ENCODE measurements at places on chromosomes 12 and 14.

- DNase-seq: no peak
Observed at GRCh38 chr14:21652209-21652808, 1.3 kb upstream of the OR4E2 start.

DNA sequence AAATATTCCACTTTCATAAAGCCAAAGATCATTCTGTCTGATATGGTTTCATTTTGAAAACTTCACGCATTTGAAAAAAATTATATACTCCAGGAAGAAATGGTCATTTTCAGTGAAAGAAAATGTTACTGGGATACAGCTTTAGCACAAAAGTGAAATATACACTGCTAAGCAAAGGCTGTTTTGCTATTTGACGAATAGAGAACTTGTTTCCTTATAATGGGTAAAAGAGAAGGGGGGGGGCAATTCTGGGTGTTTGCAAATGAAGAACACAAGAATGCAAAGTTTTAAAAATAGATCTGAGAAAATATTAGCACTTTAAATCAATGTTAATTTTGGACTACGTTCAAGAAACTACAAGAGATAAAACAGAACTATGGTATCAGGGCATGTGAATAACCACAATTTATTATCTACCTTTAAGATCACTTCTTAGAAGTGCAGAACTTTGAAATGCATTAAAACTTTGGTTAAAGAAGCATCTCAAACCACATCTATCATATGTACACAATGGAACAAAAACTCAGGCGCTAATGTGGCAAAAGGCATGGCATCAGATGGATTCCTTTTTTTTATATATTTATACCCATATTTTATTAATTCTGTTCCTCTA is 51.1 kb downstream of the EFCAB11 start:
- no peak for DNase-seq

GRCh38 chr12:57181561-57182155 is 34.2 kb upstream of the LRP1-AS start:
- no peak for DNase-seq

- peak; percentile 25 for DNase-seq
Observed at GRCh38 chr14:91249841-91250616, 5.5 kb upstream of the GPR68 start.

DNA sequence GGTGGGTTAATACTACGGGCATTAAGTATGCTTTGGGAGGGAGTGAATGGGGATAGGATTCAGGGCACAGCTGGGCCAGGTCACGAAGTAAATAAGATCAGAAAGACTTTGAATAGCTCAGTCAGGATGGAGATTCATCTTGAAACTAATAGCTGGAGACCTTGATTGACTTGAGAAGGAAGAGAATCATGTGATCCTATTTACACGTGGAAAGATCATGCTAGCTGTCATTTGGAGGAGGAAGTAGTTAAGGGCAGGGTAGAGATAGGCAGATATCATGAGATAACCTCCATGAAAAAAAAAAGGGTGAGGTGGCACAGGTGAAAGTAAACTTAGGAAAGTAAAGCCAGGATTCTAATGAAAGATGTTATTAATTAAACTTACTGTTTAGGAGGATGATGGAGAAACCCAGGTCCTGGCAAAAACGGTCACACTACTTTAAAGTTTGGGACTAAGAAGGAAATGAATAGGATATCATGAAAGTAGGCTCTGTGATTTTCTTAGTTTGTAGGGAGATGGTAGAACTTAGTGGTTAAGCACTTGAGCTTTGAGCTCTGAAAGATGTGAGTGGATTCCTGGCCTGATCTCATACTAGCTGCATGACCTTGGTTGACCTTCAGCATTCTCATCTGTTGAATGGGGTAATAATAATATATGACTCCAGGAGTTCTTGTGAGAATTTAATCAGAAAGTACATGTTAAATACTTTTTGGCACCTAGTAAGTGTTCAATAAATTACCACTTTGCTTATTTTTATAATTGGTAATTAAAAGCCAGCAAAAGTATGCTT is 439.0 kb downstream of the NRXN3 start:
- no peak for DNase-seq

GRCh38 chr12:51341251-51342007 is 5.0 kb downstream of the CELA1 start:
- no peak for DNase-seq

- no peak for DNase-seq
Observed at GRCh38 chr14:24979725-24980239, 70.2 kb downstream of the STXBP6 start.

DNA sequence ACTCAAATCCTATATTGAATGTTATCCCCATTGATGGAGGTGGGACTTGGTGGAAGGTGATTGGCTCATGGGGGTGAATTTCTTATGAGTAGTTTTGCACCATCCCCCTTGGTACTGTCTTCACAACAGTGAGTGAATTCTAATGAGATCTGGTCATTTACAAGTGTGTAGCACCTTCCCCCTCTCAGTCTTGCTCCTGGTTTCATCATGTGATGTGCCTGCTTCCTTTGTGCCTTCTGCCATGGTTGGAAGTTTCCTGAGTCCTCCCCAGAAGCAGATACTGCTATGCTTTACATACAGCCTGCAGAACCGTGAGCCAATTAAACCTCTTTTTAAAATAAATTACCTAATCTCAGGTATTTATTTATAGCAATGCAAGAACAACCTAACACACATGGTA is 302.4 kb upstream of the KITLG start:
- DNase-seq: no peak

DNA sequence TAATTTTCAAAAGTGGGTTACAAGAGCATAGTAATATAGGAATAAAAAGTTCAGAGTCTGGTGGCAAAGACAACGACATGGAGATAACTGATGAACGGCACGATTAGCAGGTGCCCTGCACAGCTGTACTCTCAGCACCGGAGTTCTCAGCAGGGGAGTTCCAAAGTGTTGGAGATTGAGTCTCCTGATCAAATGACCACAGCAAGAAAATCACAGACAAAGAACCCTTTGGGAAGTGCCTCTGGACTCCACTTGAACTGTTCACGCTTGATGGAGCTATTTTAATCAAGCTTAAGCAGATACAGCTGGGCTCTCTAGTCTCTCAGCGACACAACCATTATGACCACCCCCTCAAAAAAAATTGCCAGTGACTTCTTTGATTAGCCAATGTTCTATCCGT is 153.1 kb downstream of the ALG10B start:
- DNase-seq: no peak

DNA sequence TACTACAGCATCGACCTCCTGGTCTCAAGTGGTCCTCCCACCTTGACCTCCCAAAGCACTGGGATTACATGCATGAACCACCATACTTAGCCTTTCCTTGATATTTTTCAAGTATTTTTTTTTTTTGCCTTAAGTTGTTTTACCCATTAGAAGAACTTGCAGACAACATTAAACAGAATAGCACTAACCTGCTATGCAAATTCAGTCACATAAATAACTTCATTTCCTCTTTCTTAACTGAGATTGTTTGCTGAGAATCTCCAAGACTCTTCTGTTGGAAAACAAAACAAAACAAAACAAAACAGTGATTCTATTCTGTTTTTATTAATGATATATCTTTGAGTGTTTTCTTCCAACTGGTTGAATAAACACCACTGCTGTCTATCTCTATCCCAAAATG is 115.9 kb upstream of the IFNG-AS1 start:
- no peak for DNase-seq

- no peak for DNase-seq
Observed at GRCh38 chr12:95637471-95638155, 86.3 kb upstream of the USP44 start.

- DNase-seq: no peak
Observed at GRCh38 chr12:69061574-69061973, 128.6 kb upstream of the CPM start.

GRCh38 chr14:91352728-91353692 is 64.6 kb downstream of the CCDC88C start:
- no peak for DNase-seq

GRCh38 chr14:60753264-60754119 is 18.9 kb downstream of the MNAT1 start:
- DNase-seq: no peak

- no peak for DNase-seq
Observed at GRCh38 chr12:124687917-124688316, 120.5 kb upstream of the NCOR2 start.

GRCh38 chr12:122981587-122982476 is 1.4 kb downstream of the ARL6IP4 start:
- no peak for DNase-seq

- DNase-seq: no peak
Observed at GRCh38 chr12:66884091-66884490, 205.2 kb upstream of the GRIP1 start.

DNA sequence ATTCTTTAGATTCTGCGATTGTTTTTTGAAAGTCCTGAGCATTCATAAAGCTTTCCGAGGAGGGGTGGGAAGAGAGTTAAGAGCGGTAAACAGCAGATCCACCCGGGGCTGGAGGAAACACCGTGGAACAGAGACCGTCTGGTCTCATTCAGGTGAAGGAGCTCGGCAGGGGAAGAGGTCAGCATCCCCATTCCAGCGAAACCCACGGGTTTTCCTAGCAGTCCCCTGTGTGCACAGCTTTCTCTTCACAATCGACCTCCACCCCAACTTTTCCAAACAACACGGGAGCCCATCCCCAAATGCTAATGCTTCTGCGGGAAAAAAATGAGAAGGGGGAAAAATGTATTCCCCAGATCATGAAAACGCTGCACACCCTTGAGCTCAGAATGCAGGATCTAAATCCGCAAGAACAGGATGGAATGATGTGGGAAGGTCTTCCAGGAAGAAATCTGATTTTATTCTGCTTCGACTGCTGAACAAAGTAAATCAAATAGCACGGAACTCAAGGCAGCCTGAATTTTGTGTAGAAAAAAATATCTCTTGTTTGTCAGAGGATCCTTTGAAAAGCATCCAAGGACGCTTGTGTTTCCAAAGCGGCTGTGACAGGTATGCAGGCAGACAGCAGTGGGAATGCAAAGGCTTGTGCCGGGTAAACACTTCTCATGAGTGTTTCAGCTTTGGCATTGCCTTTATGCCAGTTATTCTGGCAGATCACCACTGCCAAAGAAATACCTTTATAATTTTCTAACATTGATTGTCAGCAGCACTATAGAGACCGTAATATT is 128.8 kb downstream of the NDUFA12 start:
- DNase-seq: no peak

Measured in activated gamma-delta T cell (primary cell).